Retinal pigment epithelial cell (primary cell): ENCODE measurements at places on chromosomes 11 and 22.
A peak's percentile ranks its signal among the peaks of the same experiment; 100 is the strongest.

- no peak for DNase-seq
Observed at GRCh38 chr11:120012245-120012644, 125.7 kb downstream of the TRIM29 start.

GRCh38 chr11:60165951-60166350 is 16.9 kb downstream of the MS4A6A start:
- no peak for DNase-seq

- no peak for DNase-seq
Observed at GRCh38 chr11:65424205-65425104, 1.9 kb downstream of the NEAT1 start.

DNA sequence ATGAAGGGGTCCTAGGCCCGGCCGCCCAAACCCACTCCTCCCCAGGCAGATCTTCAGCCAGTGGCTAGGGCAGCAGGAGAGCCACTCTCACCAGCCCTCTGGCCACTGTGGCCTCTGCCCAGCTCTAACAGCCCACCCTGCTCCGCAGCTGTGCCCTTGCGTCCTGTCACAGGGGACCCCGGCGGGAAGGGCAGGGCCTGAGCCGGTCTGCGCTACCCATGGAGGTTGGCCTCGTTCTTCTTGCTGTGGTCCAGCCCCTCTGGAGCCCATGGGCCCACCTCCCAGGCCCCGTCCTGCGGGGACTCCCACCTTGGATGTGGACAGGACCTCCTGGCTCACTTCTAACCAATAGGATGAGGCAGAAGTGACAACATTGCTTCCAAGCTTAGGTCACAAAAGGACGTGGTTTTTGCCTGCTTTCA is 38.3 kb upstream of the TH start:
- no peak for DNase-seq

GRCh38 chr11:118079491-118079890 is 2.6 kb downstream of the TMPRSS4 start:
- DNase-seq = no peak

DNA sequence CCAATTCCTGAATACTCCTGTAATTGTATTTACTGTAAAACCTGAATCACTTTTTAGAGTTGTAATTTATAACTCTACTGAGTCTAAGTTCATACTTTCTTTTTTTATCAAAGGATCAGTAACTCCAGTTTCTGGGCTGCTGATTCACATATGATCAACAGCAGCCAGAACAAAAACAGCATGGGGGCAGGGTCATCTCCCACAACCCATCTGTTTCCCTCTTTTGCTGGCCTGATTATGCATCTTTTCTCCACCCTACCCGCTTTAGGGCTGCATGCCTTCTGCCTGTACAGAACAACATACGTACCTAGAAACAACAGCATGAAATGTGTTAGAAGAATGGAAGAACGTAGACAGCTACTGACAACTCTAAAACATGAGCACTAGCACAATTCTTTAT is 76.0 kb downstream of the MRTFA start:
- DNase-seq = no peak

- no peak for DNase-seq
Observed at GRCh38 chr11:129239207-129239606, 47.1 kb upstream of the ARHGAP32 start.

- DNase-seq = no peak
Observed at GRCh38 chr22:49659924-49660315, 167.8 kb downstream of the BRD1 start.

GRCh38 chr11:133907841-133908241 is 48.9 kb downstream of the IGSF9B start:
- DNase-seq = no peak

- no peak for DNase-seq
Observed at GRCh38 chr11:59000003-59000402, 60.7 kb downstream of the GLYATL1 start.

- DNase-seq = no peak
Observed at GRCh38 chr11:67470337-67471002, 1.4 kb upstream of the TMEM134 start.

DNA sequence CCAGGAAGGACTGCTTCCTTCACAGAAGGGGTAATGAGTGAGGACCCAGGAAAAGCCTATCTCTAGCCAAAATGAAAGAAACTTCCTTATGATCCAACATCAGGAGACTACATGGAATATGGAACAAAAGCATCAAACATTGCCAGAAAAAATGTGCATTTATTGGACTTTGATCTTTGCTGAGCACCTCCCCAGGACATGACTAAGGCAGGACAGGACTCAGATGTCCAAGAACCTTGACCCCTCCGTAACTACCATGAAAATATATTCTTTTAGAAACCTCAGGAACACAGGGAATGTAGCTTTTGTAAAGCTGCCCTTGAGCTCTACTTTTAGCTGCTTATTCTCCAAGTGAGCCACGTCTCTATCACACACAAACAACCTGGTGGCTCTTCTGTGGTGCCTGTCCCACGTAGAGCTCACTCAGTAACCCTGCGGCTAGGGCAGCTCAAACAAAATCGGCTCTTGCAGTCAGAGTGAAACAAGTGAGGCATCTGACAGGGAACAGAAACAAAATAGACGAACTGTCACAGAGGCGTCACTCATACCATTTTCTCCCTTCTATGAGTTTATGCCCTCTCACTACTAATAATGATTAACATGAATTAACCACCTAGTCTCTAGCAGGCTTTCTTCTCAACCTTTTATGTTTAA is 471.5 kb upstream of the API5 start:
- no peak for DNase-seq

DNA sequence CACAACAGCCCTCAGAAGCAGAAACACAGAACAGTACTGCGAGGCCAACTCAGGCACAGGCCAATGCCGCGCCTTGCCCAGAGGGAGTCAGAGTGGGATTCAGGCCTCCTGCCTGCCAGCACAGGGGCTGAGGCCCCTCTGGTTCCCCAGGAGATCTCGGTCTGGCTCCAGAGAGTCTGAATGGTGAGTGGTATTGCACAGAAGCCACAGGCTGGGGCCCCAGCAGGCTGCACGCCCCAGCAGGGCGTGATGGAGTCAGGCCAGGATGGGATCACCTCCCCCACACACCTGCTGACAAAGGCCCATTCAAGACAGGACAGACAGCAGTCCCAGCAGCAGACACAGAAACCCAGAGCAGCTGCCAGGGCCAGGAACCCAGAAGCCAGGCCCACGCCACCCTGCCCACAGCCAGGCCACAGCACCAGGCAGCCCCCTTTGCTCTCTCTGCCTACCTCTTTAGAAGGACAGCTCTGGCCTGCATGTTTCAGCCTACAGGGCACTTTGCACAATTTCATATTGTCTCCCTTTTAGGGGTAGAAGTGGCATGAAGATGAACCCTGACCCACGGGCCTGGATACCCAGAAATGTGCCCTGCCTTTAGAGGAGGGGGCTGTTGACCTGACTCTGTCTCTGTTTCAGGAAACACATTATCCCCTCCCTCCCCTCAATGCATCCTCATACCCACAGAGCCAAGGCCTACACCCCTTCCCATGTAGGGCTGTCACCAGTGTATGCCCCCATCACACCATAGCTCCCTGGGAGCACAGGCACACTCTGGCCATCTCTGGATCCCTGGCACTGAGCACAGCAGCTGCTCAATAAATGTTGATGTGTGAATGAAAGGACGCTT is 6.1 kb downstream of the FXYD6 start:
- no peak for DNase-seq

- DNase-seq = no peak
Observed at GRCh38 chr22:46937185-46937584, 174.7 kb downstream of the TBC1D22A start.

GRCh38 chr22:23393721-23394320 is 186.3 kb downstream of the IGLL1 start:
- no peak for DNase-seq

GRCh38 chr11:95242091-95242844 is 11.3 kb upstream of the SESN3 start:
- DNase-seq = no peak

GRCh38 chr11:83956119-83956697 is 670.0 kb upstream of the CCDC90B start:
- no peak for DNase-seq

- DNase-seq = no peak
Observed at GRCh38 chr11:66271816-66272215, 3.4 kb downstream of the RAB1B start.

DNA sequence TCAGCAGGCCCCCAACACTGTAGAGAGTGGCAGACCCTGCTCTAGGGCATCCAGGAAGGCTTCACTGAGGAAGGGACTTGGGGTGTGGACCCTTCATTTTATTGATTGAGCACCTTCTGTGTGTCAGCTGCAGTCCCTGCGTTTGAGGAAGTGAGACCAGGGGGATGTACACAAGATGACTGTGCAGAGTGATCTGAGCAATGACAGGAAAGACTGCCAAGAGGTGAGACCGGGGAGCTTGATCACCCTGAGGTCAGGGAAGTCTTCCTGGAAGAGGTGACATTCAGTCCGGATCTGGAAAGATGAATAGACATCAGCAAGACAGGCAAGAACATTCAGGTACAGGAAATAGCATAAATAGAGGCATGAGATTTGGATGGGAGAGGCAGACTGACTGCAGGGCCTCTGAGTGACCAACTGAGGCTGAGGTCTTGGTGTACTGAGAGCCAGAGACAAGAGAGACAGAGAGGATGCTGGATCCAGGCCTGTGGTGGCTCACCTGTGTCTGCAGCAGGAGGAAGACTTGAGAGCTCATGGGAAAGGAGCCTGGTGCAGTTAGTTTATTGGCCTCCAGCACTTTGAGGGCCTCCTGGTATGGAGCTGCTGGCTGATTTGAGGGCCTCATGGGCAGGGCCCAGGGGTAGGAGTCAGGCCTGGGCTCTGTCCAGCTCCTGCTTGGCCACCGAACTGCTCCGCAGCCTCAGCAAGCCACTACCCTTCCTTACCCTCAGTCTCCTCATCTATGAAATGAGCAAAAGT is 5.2 kb downstream of the DGAT2 start:
- DNase-seq = no peak

GRCh38 chr11:26753723-26754504 is 32.1 kb upstream of the SLC5A12 start:
- no peak for DNase-seq

- DNase-seq = no peak
Observed at GRCh38 chr22:19597399-19597735, 73.2 kb upstream of the CLDN5 start.

DNA sequence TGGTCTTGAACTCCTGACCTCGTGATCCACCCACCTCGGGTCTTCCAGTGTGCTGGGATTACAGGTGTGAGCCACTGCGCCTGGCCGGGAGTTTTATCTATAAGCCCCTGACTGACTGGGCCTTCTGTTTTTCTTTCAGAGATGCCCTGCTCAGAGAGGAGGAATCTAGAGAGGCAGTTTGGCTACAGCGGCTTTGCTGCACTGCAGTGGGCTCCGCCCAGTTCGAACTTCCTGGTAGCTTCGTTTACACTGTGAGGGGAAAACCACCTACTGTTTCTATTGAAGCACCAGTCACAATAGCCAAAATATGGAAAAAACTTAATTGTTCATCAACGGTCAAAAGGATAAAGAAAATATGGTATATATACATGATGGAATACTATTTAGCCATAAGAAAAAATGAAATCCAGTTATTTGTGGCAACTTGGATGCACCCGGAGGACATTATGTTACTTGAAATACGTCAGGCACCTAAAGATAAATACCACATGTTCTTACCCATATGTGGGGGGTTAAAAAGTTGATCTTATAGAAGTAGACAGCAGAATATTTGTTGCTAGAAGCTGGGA is 31.9 kb upstream of the FAM181B start:
- DNase-seq = no peak

DNA sequence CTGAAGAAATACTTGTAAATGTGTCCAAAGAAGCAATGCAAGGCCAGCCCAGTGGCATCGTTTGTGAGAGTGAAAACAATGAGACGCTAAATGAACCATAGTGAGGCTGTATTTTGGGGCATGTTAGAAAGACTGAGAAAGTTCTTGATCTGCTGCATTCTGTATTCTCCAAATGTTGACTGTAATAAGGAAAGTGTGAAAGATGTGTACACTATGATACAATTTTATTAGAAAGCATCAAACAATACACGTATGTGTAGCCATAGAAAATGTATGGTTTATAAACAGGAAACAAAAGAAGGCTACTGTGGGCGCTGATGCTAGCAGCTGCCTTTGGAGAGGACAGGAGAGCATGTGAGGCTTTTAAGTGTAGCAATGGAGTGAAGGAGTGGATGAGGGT is 233.5 kb upstream of the E2F8 start:
- no peak for DNase-seq

- no peak for DNase-seq
Observed at GRCh38 chr11:83793310-83793709, 507.1 kb upstream of the CCDC90B start.

- no peak for DNase-seq
Observed at GRCh38 chr11:65225279-65226102, 36.3 kb upstream of the POLA2 start.

DNA sequence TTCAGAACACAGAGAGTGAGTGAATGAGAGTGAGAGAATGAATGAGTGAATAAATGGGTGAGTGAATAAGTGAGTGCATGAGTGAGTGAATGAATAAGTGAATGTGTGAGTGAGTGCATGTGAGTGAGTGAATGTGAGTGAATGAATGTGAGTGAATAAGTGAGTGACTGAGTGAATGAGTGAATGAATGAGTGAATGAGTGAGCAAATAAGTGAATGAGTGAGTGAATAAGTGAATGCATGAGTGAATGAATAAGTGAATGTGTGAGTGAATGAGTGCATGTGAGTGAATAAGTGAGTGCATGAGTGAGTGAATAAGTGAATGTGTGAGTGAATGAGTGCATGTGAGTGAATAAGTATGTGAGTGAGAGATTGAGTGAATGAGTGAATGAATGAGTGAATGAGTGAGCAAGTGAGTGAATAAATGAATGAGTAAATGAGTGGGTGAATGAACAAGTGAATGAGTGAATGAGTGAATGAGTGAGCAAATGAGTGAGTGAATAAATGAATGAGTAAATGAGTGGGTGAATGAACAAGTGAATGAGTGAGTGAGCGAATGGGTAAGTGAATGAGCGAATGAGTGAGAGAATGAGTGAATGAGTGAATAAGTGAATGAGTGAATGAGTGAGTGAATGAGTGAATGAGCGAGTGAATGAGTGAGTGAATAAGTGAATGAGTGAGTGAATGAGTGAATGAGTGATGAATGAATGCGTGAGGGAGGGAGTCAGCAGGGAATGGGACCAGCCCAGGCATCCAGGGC is 21.3 kb upstream of the MUC5B start:
- DNase-seq = no peak

DNA sequence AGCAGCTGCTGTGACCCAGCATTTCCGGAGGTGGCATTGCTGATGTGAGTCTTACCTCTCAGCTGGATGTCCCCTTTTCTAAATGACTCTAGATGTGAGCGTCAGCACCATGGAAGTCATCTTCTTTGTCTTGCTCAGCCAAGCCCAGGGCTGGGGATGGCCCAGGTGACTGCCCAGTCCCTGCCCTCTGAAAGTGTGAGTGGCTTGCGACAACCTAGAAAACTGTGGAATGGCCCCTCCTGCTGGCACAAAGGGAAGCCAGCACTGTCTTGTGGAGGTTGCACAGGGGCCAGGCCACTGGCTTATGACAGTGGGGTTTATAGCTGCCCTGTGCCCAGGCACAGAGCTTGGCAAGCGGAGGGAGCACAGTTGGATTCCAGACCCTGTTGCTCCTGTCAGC is 6.2 kb downstream of the TUB start:
- no peak for DNase-seq

DNA sequence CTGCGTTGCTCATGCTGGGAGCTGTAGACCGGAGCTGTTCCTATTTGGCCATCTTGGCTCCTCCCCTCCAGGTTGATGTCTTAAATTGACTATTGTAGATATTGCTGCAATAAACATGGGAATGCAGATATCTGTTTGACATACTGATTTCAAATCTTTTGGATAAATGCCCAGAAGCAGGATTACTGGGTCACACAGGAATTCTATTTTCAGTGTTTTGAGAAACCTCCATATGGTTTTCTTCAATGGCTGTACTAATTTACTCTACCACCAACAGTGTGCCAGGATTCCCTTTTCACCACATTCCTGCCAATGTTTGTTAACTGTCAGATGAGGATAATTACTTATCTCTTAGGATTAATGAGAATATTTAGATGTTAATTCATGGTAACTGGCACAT is 467.0 kb downstream of the LUZP2 start:
- DNase-seq = peak; percentile 82
